ENCODE measurements at places on chromosomes 6 and 20.

GRCh38 chr20:53524589-53525312 lies 68.9 kb downstream of the ZNF217 start:
- no peak for DNase-seq

GRCh38 chr6:60952500-60952899 lies 1333.5 kb downstream of the KHDRBS2 start:
- no peak for DNase-seq

DNA sequence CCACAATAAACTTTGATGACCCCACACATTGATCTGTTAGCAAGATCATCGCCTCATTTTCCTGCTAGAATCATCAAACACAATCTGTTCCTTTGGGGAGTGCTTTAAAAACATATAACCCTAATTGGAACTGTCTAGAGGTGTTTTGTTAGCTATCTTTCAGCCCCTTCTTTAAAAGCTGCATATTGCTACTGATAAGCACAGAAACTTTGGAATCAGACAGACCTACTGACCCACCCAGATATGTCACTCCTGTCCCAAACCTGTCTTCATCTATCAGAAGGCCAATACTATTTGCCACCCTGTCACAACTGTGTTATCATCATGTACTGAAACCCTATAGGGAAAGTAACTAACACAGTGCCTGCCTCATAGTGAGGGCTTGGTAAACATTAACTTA lies 172.4 kb upstream of the SASH1 start:
- DNase-seq = no peak

DNA sequence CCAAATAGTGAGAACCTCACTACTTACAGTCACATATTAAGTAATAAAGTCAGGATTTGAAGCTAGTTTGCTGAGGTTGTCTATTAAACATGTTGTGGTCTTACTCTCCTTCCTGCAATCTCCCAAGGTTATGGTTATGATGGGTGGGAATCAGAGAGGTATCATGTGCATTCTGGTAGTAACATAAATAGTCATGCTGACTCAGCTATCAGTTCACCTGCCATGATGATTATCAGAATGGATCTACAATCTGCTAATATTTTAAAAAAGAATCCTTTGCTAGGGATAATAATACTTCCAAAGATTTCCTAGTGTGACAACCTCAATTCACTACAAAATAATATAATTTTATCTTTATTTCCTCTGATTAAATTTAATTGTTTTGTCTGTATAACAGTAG lies 671.9 kb downstream of the KHDRBS2 start:
- DNase-seq = no peak

DNA sequence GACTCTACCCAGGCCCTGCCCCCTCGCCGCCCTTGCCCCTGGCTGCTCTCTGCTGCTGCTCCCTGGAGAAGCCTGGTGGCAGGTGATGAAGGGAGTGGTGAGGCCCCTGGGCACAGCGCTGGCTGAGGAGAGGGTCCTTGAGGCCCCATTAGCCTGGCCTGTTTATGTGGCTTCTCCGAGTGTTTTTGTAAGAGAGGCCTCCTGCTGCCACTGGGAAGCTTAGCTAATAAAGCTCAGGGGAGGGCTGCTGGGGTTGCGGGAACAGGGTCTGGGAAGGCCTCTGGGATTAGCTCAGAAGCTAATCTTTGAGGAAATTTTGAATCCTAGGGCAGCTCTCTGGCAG lies 15.5 kb downstream of the EBF4 start:
- DNase-seq = no peak

GRCh38 chr6:25202504-25202903 lies 76.7 kb upstream of the CARMIL1 start:
- DNase-seq = no peak
